B cell (primary cell): ENCODE measurements at places on chromosomes 13 and 19.

DNA sequence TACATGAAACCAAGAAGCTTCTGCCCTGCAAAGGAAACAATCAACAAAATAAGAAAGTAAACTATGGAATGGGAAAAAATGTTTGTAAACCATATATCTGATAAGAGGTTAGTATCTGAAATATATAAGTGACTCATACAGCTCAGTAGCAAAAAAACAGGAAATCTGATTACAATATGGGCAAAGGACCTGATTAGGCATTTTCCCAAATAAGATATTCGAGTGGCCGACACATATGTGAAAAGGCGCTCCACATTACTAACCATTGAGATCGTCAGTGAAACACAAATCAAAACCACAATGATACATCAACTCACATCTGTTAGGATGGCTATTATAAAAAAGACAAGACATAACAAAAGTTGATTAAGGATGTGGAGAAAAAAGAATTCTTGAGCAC lies 2818.6 kb upstream of the PCDH20 start:
- no peak for DNase-seq

GRCh38 chr19:40614622-40615411 lies 13.6 kb downstream of the LTBP4 start:
- peak; percentile 69 for DNase-seq

DNA sequence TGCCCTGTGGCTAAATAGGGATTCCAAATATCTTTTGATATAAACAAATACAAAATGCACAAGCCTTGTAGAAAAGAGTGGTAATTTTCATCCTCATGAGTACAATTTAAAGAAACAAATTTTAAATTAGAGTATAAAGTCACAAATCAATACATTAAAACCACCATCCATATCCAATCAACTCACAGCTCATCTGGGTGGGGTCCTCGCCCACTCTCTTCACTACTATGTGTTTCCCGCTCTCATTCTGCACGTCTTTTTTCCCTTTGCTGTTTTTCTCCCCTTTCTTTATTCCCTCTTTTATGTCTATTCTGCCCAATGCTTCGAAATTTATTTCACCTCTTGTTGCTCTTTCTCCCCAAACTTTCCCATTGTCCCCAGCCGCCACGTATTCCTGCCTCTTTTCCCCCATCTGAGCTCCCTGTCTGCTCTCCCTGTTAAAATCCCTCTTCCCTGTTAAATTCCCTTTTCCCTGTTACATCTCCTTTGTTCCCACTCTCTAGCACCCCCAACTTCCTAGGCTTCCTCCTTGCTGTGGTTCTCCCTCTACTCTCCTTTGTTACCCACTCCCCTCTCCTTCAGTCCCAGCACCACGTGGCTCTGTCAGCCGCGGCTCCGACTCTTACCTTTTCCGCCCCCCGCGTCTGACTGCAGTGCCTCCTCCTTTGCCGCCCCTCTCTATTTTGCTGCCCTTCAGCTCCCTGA lies 1.3 kb downstream of the ZNF616 start:
- DNase-seq: no peak

DNA sequence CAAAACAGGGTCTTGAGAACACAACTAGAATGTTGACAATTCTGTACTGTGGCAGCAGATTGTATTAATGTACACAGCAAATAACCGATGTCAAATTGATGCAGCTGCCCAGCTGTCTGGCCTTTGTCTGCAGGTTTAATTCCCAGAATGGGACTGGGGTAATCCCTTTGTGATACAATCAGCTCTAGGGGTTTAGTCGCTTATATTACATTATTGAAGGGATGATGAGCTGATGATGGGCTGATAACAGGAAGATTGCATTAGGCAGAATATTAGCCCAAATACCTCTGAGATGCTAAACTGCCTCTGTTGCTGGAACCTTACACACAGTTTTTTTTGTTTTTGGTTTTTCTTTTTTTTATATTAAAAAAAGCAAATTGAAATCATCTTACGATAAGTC lies 265.0 kb downstream of the RBM26 start:
- DNase-seq: no peak

DNA sequence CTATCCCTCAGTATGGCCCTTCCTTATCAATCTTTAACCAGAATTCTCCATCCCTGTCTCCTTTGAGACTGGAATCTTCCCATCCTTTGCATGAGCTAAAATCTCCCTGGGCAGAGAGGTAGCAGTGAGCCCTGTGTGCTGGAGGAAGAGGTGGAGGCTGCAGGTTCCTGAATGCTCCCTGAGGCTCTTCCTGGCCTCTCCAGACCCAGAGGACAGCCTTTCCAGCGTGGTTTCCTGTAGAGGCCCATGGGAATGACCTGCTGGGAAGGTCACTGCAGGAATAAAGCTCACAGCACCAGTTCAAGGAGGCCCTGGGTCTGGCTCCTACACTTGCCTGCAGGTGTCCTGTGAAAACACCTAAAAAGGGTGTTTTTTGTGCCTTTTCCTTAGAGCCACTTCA lies 4.6 kb downstream of the OR10H2 start:
- DNase-seq: no peak

GRCh38 chr13:75749407-75749806 lies 113.3 kb downstream of the LMO7 start:
- DNase-seq: no peak

DNA sequence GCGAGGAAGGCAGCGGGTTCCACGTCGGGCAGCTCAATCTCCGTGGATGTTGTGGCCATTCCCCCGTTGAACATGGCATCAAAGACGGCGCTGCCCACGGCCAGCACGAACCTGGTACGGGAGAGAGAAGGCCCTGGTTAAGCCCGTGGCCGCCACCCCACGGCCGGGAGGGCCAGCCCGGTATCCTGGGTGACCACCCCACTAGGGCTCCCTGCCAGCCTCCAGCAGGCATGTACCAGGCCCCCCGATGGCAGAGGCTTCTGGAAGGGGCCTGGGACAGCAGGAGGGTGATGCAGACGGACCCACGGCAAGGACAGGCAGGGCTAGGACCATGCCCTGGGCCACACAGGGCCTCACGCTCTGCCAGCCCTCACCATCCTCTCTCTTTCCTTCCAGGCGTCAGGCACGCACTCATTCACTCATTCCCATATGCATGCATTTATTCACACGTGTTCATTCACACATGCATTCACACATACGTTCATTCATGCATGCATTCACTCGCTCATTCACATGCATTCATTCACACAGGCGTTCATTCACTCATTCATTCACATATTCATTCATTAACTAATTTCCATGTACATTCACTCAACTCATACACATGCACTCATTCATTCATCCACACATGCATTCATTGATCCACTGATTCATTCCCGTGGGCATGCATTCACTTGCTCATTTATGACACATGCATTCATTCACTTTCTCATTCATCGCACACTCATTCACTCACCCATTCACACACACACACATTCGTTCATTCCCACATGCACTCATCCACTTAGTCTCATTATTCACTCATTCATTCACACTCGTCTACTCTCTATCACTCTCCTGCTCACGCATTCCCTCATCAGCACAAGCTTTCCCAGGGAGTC lies 17.9 kb downstream of the BTBD2 start:
- DNase-seq: no peak

- no peak for DNase-seq
Measured at GRCh38 chr13:37899753-37900152, 30.2 kb upstream of the TRPC4 start.

GRCh38 chr13:108003626-108004025 lies 211.7 kb downstream of the LIG4 start:
- no peak for DNase-seq

- no peak for DNase-seq
Measured at GRCh38 chr13:37364956-37365355, 233.6 kb downstream of the POSTN start.

- no peak for DNase-seq
Measured at GRCh38 chr13:104571161-104571892, 1505.1 kb upstream of the SLC10A2 start.

GRCh38 chr13:49240017-49240416 lies 7.7 kb upstream of the CDADC1 start:
- peak; percentile 47 for DNase-seq

DNA sequence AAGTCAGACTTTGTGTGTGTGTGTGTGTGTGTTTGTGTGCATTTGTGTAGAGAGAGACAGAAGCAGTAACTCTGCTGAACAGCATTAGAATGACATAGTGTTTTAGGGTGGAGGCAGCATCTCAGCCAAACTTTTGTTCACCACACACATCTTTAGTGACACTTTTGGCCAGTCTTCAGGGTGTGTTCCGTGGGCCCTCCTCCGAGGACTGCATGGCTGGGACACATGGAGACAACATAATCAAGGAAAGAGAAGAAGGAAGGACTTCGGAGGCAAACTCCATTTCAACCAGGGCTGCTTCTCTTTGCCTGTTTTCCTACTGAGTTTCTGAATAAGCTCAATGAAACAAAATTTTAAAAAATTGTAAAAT lies 205.1 kb downstream of the LHFPL6 start:
- no peak for DNase-seq

- DNase-seq: peak; percentile 65
Measured at GRCh38 chr19:42433503-42434260, 6.5 kb upstream of the LIPE start.

- no peak for DNase-seq
Measured at GRCh38 chr19:4037301-4037949, 29.3 kb downstream of the ZBTB7A start.

- DNase-seq: no peak
Measured at GRCh38 chr19:41932720-41933332, 4.6 kb upstream of the ERFL start.

GRCh38 chr13:27273658-27274425 lies 3.2 kb downstream of the RASL11A start:
- no peak for DNase-seq
